ENCODE measurements at places on chromosomes 2 and 18. TPM values are rescaled to one million over a fixed set of nuclear protein-coding genes. Genes with fewer than 3 reads are reported as not detected.

DNA sequence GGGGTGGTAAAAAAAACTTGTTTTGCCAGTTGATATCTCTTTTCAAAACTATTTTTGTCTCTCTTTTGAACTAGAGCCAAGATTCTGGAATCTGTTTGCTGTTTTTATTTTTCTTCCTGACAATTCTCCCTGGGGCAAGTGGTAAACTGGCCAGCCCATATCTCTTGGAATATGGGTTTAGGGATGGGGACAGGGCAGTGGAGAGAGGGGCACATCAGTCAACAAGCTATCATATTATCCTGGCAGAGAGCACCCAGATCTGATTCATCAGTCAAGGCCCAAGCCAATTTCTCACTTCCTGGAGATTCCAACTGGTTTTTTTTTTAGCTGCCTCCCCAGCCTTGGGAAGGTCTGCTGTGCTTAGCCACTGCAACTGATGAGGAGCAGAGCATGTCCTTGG, 52.3 kb downstream of the ARHGAP28 start:
- no peaks in the 10 kb centered on the region for H3K36me3 ChIP-seq
- peaks cover 4% of the 10 kb centered on the region for H3K27me3 ChIP-seq
- H3K27ac ChIP-seq, result no peak overlapping the region
- H3K4me3 ChIP-seq, result no peak overlapping the region
- no peaks in the 10 kb centered on the region for H3K4me1 ChIP-seq
- DNase-seq, result no peak

- H3K36me3 ChIP-seq, result no peaks in the 10 kb centered on the region
- no peak overlapping the region for H3K27ac ChIP-seq
- no peak for DNase-seq
- H3K27me3 ChIP-seq, result no peaks in the 10 kb centered on the region
These were observed 248.8 kb downstream of the EIPR1 start for GRCh38 chr2:3128786-3129185.

- no peaks in the 10 kb centered on the region for H3K27me3 ChIP-seq
- H3K4me1 ChIP-seq, result no peaks in the 10 kb centered on the region
- no peaks in the 10 kb centered on the region for H3K36me3 ChIP-seq
- DNase-seq, result no peak
- H3K27ac ChIP-seq, result no peak overlapping the region
- no peak overlapping the region for H3K4me3 ChIP-seq
These were observed 96.0 kb downstream of the COL5A2 start for GRCh38 chr2:189083606-189084005.

GRCh38 chr2:12176623-12177454, 430.4 kb downstream of the LPIN1 start:
- H3K36me3 ChIP-seq, result no peaks in the 10 kb centered on the region

DNA sequence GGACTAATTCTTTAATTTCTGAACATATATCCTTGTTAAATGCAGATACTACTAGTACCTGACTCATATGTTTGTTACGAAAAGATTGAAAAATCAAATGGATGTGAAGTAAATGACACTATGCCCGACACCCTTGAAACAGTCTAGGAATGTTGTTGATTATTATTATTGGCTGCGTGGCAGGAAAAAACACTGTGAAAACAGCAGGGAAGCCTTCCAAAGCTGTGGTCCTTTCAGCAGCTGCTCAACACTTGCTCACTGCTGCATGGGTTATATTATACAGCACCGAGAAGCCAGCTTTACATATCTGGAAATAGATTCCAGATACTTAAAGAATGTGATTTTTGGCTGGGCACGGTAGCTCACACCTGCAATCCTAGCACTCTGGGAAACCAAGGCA, 26.5 kb downstream of the CRYGD start:
- no peaks in the 10 kb centered on the region for H3K4me1 ChIP-seq
- H3K27ac ChIP-seq, result no peak overlapping the region
- no peaks in the 10 kb centered on the region for H3K36me3 ChIP-seq
- DNase-seq, result no peak

DNA sequence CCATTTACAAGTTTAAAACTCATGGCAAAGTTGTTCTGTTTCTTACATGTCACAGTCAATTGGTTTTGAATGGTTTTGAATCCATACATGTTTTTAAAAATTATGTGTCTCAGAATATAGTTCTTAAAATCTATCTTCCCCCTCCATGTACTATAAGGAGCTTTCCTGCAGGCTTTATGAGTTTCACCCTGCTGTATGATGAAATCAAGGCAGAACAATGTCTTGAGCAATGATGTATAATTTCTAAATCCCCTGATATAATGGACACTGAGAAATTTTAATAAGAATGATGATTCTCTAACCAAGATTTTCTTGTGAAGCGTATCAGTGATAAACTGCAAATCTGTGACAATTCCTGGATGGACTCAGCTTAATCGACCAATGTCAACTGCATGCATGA, 10.6 kb upstream of the ZNF516 start:
- no peaks in the 10 kb centered on the region for H3K36me3 ChIP-seq
- no peak overlapping the region for H3K4me3 ChIP-seq
- no peak overlapping the region for H3K27ac ChIP-seq
- H3K27me3 ChIP-seq, result peaks cover 9% of the 10 kb centered on the region

DNA sequence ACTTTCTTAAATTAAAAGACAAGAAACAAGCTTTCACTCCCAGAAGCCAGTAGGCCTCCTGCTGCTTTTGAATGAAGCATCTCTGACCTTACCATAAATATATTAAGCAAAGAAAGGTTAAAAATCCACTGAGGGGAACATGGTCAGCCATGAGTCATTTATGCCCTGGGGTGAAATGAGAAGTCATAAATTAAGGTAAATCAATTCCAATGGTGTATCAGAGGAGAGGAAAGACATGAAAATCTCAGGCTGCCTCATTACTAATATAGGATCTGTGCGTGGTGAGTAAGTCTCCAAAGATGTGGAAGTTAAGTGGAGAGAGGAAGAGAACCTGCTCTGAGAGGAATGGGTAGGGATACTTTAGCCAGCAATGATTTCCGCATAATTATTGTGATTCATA, 292.3 kb upstream of the CHAC2 start:
- H3K27me3 ChIP-seq, result no peaks in the 10 kb centered on the region
- no peak for DNase-seq
- no peaks in the 10 kb centered on the region for H3K36me3 ChIP-seq

GRCh38 chr2:232512602-232513001, 7.6 kb upstream of the PRSS56 start:
- no peaks in the 10 kb centered on the region for H3K4me1 ChIP-seq
- no peak overlapping the region for H3K4me3 ChIP-seq
- peaks cover 56% of the 10 kb centered on the region for H3K27me3 ChIP-seq
- H3K36me3 ChIP-seq, result no peaks in the 10 kb centered on the region
- DNase-seq, result no peak

GRCh38 chr2:208798698-208799097, 392.1 kb downstream of the PTH2R start:
- H3K27me3 ChIP-seq, result no peaks in the 10 kb centered on the region
- no peak overlapping the region for H3K4me3 ChIP-seq
- no peaks in the 10 kb centered on the region for H3K36me3 ChIP-seq
- no peaks in the 10 kb centered on the region for H3K4me1 ChIP-seq
- H3K27ac ChIP-seq, result no peak overlapping the region
- no peak for DNase-seq

GRCh38 chr2:201151127-201151981, 31.6 kb upstream of the CASP10 start:
- no peaks in the 10 kb centered on the region for H3K27me3 ChIP-seq
- H3K27ac ChIP-seq, result peak overlapping the region; percentile 94
- no peak overlapping the region for H3K4me3 ChIP-seq
- peaks cover 46% of the 10 kb centered on the region for H3K4me1 ChIP-seq
- DNase-seq, result peak; percentile 38
- H3K36me3 ChIP-seq, result peaks cover 27% of the 10 kb centered on the region

GATA6 gene
- not detected for polyA plus RNA-seq

EFR3B gene
- polyA plus RNA-seq, result 0.16 TPM

DNA sequence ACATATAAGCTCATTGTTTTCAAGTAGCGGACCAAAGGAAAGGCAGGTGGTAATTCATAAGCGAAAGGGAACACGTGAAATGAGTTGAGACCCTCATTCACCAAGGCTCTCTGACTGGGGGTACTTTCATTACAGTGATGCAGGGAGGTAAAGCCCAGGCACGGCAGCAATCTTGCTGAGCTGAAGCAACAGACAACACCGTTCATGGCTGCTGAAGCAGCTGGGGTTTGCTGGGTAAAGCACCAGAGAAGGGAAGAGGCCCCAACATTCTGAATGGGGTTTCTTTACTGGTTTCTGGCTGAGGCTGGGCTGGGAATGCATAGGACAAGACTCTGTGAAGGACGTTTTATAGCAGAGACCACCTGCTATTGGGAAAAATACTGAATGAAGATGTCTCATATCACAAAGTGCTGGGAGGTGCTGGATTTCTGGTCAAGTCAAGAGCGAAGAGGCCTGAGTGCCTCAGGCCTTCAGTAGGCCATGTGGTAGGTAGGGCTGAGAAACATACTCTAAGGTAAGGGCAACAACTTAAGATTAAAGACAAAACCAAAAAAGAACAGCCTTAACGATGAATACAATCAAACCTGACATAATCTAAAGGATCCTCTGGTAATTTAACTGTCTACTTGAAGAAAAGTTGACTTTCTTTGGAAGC, 324.7 kb upstream of the PIK3C3 start:
- H3K27ac ChIP-seq, result no peak overlapping the region
- H3K36me3 ChIP-seq, result no peaks in the 10 kb centered on the region
- no peak for DNase-seq
- H3K4me1 ChIP-seq, result no peaks in the 10 kb centered on the region
- no peak overlapping the region for H3K4me3 ChIP-seq
- no peaks in the 10 kb centered on the region for H3K27me3 ChIP-seq

- peaks cover 30% of the 10 kb centered on the region for H3K4me1 ChIP-seq
- DNase-seq, result no peak
- H3K36me3 ChIP-seq, result peaks cover 58% of the 10 kb centered on the region
- H3K4me3 ChIP-seq, result no peak overlapping the region
- H3K27ac ChIP-seq, result no peak overlapping the region
These were observed 36.1 kb downstream of the METTL21A start for GRCh38 chr2:207589143-207589542.

- no peaks in the 10 kb centered on the region for H3K4me1 ChIP-seq
- H3K4me3 ChIP-seq, result no peak overlapping the region
- DNase-seq, result no peak
- no peaks in the 10 kb centered on the region for H3K36me3 ChIP-seq
These were observed 23.9 kb downstream of the SP5 start for GRCh38 chr2:170739048-170739447.

- no peak for DNase-seq
- peak overlapping the region; percentile 96 for H3K27ac ChIP-seq
- H3K36me3 ChIP-seq, result no peaks in the 10 kb centered on the region
- no peaks in the 10 kb centered on the region for H3K27me3 ChIP-seq
These were observed 3.0 kb downstream of the TGIF1 start for GRCh38 chr18:3452750-3453539.

- DNase-seq, result no peak
- no peak overlapping the region for H3K27ac ChIP-seq
- no peak overlapping the region for H3K4me3 ChIP-seq
- no peaks in the 10 kb centered on the region for H3K27me3 ChIP-seq
These were observed 46.6 kb downstream of the HS6ST1 start for GRCh38 chr2:128271911-128272600.

DNA sequence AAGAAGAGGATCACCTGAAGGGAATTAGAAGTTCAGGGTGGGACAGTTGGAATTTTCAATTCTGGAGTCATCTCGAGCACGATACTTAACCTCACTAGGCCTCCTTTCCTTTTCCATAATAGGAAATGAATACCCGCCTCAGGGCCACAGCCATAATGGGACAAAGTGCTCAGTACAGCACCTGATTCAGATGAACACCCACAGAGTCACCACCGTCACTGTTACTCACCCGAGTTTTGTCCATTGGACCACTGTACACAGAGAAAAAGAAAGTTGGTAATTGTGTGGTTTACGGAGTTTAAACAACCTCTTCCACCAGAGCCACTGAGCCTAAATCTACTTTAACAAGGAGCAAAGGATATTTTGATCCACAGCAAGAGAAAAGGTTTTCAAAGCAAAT, 122.0 kb upstream of the NDUFV2 start:
- H3K36me3 ChIP-seq, result no peaks in the 10 kb centered on the region
- H3K4me3 ChIP-seq, result no peak overlapping the region
- peaks cover 28% of the 10 kb centered on the region for H3K4me1 ChIP-seq
- no peak for DNase-seq

GRCh38 chr2:137369106-137369505, 595.2 kb upstream of the HNMT start:
- H3K27me3 ChIP-seq, result no peaks in the 10 kb centered on the region
- DNase-seq, result no peak
- no peak overlapping the region for H3K27ac ChIP-seq
- H3K4me3 ChIP-seq, result no peak overlapping the region
- no peaks in the 10 kb centered on the region for H3K4me1 ChIP-seq
